Upper lobe of left lung (tissue), 6 donors: ENCODE measurements at places on chromosomes 2 and 18. TPM values are rescaled to one million over a fixed set of nuclear protein-coding genes. Genes with fewer than 3 reads are reported as not detected.

The WDR43 gene
- 37.0 TPM for total RNA-seq

The ZNF236 gene
- 16.2 TPM for total RNA-seq

The PID1 gene
- 37.6 TPM for total RNA-seq

The ABCG8 gene
- not detected for total RNA-seq

The TNFRSF11A gene
- total RNA-seq = 5.9 TPM

The SERPINB11 gene
- not detected for total RNA-seq

The COLEC11 gene
- total RNA-seq = not detected

The CACNB4 gene
- total RNA-seq = 19.7 TPM

The ATP6V1B1 gene
- not detected for total RNA-seq

The MC5R gene
- not detected for total RNA-seq

DNA sequence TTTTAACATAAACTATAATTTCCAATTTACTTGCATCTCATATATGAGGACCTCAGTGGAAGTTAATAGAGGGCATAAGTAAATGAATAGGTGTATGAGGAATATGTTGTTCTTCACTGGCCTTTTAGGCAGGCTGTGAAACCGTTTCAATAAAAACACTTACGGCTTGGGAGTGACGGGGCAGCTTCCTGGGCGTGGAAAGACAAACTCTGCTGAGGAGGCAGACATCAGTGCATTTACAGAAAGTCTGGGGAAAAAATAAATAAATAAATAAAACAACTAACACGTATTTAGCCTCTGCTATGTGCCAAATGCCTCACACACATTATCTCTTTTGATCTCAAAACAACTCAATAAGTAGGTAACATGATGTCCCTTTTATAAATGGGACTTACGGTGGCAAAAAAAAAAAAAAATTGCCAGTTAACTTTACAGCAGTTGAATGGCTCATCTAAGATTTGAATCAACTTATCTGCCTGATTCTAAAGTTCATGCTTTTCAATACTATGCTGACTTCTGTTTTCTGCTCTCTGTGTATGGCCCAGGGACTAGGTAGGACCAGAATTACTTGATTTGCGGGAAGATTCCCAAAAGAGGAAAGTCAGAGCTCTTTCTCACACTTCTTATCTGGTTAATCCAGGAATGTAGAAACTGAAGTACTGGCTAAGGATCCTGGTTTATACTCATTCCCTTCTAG, 77.5 kb upstream of the LRATD1 start:
- no peak for DNase-seq

- no peak for DNase-seq
These were observed 20.1 kb downstream of the CTLA4 start for GRCh38 chr2:203887677-203888076.

DNA sequence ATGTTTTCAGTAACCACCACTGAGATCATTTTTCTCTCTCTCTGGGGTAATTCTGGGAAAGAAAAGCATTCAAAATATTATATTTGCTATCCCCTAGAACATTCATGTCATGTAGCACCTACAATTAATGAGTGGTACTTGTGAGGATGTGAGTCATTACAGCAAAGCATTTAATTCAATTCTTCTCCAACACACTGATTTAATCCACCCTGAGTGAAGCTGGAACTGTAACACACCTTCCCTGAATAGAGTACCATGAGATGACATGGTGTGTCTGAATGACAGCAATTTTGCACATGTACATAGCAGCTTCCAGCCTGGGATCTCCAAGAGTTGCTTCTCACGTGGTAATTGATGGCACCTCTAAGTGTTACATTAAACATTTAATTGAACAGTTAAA, 207.1 kb upstream of the SLC14A2 start:
- DNase-seq = no peak

- DNase-seq = no peak
These were observed 159.8 kb downstream of the PKP4 start for GRCh38 chr2:158616480-158617000.

GRCh38 chr2:167987026-167987425, 260.4 kb downstream of the STK39 start:
- no peak for DNase-seq

DNA sequence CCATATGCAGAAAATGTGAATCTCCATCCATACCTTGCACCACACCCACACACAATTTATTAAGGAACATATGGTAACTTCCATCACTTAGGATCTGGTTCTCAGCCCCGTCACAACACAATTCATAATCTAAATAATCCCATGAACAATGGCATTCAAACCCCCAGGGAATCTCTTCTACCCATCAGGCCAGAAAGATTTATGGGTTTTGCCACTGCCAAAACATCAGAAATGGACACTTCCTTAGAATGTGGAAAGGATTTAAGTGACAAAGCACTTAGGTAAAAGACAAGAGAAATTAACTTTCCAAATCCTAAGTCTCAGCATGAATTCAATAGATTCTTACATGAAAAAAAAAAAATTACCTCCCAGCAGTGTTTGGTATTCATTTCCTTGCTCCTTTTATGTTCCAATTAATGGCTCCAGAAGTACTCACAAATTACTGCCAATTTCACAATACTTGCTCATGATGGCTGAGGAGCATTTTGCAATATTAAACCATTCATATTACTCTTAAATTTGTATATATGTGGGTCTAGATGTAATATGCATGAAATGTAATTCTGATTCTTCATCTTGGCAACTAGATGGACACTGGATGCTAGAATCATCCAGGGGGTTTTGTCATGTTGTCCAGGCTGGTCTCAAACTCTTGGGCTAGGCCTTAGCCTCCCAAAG, 56.5 kb upstream of the TMEM247 start:
- DNase-seq = no peak

GRCh38 chr18:34718610-34719009, 8.5 kb downstream of the DTNA start:
- no peak for DNase-seq

GRCh38 chr2:37923308-37924055, 1.6 kb upstream of the RMDN2 start:
- no peak for DNase-seq

DNA sequence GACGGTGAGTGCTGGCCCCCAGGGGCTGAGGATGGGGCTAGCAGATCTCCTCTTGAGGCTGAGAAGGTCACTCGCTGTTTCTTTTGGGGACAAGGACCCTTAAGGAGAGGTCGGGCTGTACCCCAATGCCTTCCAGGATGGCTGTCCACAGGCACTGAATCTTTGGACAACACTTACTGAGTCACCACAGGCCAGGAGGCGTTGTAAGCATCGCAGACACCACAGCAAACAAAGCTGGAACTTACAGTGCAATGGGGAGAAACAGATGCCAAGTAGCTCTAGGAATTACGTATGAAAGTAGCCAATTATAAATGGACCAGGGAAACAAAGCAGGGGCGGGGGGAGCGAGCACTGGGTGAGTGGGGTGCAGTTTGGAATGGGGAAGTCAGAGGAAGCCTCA, 219.8 kb downstream of the GLI2 start:
- DNase-seq = no peak

DNA sequence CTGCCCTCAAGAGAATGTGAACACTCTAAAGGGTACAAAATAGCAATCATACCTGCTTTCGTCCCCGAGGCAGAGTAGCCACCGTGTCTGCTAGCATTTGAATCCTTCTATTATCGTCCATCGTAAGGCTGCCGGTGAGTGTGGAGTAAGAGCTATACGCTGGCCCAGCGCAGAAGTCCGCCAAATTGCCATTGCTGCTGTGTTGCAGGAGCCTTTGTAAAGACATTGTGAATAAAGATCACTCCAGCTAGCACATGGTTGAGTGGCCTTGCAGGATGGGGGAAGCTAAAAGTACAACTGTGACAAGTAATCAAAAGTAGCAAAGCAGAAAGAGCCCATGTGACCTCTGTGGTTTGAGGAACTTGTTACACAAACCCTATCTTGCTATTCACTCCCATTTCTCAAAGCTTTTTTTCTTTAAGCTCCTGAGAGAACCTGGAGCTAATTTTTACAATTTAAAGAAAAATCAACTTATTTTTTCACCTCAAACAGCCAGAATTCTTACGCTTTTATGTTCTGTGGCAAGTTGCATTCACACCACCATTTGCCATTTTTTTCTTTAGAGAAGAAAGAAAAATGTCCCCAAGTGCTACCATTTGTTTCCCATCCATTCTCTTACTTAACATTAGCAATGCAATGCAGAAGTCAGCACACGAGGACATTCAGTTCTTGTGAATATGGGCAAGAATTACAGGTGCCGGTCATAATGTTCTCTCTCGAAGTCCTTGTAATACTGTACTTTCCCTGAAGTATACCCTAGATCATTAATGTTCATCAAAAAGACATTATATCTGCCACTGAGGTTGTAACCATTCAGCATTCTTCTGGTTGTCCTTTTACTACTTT, at the start of gene CYTIP:
TSS of gene CYTIP (minus strand) at position 295 of the 846 bp plus-strand sequence. CDS start at position 226, 69 bp downstream.
- no peak for DNase-seq

GRCh38 chr2:49643149-49643548, 488.8 kb upstream of the FSHR start:
- no peak for DNase-seq

DNA sequence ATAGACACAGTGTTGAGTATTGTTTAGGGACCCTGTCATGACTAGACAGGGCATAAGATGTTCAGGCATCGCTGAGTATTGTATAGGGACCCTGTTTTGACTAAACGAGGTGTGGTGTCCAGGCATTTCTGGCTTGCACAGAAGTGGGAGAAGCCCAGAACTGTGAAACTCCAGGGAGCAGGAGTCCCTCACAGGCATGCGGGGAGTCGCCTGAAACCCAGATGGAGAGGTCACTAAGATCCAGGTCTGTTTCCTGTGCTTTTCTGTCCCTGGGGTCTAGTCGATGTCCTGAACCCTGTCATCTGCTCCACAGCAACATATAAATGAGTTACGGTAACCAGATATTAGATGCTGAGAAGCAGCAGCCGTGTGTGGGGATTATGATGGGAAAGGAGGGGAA, 469.0 kb upstream of the SALL3 start:
- no peak for DNase-seq

GRCh38 chr2:159202568-159203071, 83.9 kb downstream of the WDSUB1 start:
- DNase-seq = no peak

- no peak for DNase-seq
These were observed 2.9 kb upstream of the KHK start for GRCh38 chr2:27083410-27084296.

- DNase-seq = no peak
These were observed 30.1 kb upstream of the MCFD2 start for GRCh38 chr2:46945671-46946070.

DNA sequence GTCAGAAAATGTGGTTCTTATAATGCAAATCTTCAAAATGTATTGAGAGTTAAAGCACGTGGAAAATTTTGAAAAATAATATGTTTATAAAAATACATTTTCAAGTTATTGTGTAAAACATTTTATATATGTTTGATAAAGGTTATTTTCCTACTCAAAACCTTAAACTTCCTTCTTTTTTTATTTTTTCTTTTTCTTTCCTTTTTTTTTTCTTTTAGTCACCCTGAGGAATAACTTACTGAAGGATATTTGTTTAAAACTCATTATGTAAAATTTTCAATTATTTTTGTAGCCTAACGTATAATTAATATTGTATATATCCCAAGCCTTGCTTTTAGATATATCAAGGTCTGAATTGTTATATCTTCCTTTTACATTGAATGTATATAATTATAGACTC, 346.8 kb upstream of the GYPC start:
- DNase-seq = no peak

- no peak for DNase-seq
These were observed 6.8 kb downstream of the LBH start for GRCh38 chr2:30237966-30238800.

DNA sequence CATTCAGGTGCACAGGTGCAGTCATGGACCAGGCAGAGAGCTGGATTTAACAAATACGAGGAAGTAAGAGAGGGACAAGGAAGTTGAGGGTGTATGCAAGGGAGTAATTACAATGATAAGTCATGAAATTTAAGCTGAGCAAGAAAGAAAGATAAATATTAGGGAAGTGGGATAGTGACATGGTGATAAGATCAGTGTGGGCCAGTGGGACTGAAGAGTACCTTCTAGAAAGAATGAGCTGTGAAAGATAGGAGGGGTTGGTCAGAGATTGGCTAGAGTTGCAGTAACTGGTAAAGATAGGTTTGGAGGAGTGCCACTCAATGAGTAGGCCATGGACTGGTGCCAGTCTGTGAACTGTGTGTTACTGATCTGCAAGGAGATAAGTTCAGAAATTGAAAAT, 200.8 kb upstream of the SIX3 start:
- DNase-seq = no peak

GRCh38 chr2:119011162-119011909, 69.3 kb downstream of the MARCO start:
- no peak for DNase-seq

DNA sequence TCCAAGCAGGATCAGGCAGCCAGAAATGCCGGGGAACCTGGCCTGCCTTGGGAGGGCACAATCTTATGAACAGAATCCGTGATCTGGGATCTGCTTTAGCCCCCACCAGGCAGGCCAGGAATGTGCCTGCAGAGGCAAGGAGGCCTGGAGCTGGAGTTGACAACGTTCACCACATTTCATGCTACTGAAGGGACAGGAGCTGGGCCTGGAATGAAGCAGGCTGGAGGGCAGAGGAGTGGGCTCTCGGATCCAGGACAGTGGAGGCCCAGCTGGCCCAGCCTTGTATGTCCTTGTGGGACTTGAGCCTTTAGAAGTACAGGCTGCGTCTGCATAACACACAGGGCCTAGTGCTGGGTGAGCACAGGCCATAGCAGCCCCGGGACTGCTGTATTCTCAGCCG, 91.8 kb downstream of the KLHL29 start:
- DNase-seq = no peak

DNA sequence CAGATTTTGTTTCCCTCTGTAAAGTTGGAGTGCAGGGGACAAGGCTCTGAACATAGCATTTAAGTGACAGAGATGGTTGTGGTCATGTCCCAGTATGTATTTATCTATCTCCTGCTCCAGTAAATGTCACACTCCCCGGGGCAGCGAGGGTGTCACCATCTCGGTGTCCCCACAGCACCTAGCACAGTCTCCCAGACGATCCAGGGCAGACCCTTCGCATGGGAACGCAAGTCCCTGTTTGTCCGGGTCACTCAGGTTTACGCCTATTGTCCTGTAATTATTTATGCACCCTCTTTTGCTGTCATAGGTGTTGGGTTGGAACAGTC, 12.6 kb upstream of the NTSR2 start:
- DNase-seq = no peak

- no peak for DNase-seq
These were observed 86.6 kb downstream of the CCBE1 start for GRCh38 chr18:59610546-59611140.

- no peak for DNase-seq
These were observed 76.6 kb downstream of the FAM171B start for GRCh38 chr2:186770332-186770946.

DNA sequence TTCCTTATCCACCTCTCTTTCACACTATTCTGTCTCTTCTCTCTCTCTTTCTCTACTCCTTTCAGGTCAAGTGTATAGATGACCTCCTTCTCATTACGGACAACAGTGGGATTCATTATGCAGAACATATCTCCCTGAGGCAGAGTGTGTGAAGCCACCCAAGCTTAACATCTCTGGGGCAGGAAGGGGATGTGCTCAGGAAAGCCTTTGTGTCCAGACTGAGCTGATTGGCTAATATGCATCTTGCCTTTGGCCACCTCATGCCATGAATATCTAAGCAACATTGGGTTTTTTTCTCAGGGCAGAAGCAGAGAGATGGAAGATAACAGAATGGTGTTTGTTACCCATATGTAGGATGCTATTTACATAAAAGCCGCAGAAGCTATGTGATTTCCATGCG, 211.4 kb upstream of the LRRTM1 start:
- no peak for DNase-seq

- DNase-seq = no peak
These were observed 1453.9 kb upstream of the NXPH2 start for GRCh38 chr2:140234116-140234515.
